Esophagus squamous epithelium (tissue), 5 donors: ENCODE measurements at places on chromosomes 2 and 18.

DNA sequence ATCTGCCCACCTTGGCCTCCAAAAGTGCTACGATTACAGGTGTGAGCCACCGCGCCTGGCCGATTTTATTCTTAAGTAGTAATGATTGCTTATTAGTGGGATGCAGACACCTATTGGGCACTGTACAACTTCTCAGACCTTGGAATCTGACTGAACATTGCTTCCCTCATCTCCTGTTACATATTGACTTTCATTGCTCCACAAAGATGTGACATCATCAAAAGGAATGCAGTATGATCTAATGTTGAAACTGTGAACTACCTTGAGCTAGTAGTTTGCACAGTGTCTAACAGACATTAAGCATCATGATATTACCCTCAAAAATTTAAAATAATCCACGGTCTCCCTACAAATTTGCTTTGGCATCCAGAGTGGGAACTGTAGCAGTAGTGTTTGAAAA, 109.8 kb upstream of the SIX2 start:
- DNase-seq: no peak

GRCh38 chr18:4908328-4908727, 288.7 kb downstream of the AKAIN1 start:
- DNase-seq: no peak

DNA sequence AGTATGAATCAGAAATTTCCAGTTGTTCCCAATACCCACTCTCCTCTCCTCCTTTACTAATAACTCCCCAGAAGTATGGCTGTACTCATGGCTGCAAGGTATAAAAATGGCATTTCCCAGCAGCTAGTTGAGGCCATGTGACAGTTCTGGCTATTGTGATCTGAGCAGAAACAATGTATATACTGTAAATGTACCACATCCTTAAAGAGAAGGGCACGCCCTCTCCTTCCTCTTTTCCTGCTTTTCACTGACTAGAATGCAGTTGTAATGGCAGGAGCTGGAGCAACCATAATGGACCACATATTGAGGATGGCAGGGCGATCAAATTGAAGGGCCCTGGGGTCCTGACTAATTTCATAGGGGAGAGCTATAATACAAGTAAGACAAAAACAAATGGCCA, 211.2 kb downstream of the TNS1 start:
- DNase-seq: no peak

DNA sequence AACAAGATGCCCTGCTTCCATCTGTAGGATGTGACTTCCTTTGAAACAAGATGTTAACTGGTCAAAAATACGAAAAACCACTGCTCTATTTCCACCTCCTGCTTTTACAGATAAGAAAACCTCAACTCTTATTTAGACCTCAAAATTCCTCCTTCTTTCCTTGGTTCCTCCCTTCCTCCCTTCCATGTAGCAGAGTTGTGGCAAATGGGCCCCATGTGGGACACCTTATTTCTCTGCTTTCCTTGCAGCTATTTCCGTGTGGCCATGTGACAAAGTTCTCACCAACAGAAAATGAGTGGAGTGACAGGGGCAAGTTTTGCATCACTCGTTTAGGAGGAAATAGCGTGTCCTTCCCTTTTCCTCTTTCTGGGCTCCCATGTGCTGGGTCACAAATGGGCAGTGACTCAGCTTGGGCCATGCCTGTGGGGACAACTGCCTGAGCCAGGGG, 69.4 kb upstream of the SMAD2 start:
- no peak for DNase-seq

GRCh38 chr2:156331572-156332283, 793 bp downstream of the NR4A2 start:
- DNase-seq: no peak

DNA sequence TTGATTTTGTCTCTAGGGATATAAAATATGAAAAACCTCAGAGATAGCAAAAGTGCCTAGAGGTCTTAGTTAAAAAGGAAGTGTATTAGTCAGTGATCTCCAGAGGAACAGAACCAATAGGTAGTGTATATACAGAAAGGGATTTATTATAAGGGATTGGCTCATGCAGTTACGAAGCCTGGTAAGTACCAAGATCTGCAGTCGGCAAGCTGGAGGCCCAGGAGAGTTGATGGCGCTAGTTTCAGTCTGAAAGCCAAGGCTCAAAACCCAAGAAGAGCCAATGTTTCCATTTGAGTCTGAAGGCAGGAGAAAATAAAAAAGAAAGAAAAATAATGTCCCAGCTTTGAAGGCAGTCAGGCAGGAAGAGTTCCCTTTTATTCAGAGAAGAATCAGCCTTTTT, 93.3 kb downstream of the COLEC12 start:
- DNase-seq: no peak

DNA sequence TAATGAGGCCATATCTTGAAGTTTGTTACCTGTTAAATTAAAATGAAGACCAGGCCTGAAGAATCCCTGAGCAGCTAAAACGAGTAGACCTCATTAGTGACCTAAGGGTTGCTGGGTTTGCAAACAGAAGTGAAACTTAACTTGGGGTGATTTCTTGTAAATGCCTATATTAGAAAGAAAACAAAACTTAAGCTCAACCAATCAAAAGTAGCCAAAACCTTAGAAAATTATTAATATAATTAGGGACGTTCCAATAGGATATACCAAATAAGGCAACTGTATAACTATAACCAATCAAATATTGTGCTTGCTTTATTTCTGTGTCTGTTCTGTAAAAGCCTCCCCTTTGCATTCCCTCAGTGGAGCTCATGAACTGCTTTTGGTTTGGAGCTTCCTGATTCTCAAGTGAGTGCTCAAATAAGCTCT, 137.9 kb upstream of the VRK2 start:
- no peak for DNase-seq

GRCh38 chr2:235091421-235091820, 139.6 kb downstream of the SH3BP4 start:
- no peak for DNase-seq

DNA sequence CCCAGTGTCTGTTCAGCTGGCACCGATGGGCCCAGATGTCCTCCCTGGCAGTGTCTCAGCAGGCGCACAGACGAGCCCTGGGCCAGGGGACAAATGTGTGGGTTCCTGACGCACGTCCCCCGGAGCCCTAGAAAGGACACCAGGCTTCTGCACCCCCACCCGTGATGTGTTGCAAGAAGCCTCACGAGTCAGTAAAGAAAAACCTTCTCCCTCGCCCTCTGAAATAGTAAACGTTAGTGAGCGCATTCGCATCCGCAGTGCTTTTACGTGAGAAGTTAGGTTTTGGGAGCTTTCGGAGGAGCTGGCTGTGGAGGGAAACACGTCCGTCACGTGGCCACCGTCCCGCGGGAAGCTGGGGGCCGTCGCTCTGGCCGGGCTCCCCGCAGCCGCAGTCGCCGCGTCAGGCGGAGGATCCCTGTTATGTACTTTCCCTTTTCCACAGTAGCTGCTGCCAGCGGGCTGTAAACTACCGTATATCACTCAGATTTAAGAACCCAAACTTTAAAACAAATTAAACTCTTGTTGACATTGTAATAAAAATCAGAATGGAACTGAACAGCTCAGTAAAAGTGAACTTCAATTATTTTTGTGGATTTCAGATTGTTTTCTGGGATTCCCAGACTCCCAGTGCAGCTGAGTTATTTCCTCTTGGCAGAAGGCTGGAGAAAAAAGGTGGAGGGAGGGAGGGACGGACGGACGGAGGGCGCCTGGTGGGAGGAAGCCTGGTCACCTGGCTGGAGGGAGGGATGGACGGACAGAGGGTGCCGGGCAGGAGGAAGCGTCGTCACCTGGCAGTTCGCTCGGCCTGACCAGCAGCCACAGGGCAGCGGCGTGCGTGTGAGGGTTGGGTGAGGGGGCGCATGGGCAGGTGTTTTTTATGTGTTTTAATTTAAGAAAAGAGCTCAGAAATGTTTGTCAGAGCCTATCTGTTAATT, 112.1 kb downstream of the NFATC1 start:
- no peak for DNase-seq

DNA sequence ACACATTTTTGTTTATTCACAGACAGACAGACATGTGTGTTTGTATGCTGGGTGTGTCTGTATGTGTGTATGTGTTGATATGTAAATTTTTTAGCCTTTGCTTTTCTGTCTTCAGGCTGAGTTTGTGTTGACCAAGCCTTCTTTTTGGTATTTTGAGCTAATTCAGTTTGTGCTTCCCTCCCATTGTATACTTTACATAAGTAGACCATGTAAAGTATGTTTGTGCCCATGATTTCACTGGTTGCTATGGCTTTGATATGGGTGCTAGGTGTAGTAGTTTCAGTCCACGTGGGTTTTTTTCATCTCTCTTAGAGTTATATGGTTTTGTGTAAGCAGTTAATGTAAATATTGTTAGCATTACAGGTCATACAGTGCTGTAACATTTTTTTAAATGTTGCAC, 129.4 kb upstream of the EPC2 start:
- DNase-seq: no peak

DNA sequence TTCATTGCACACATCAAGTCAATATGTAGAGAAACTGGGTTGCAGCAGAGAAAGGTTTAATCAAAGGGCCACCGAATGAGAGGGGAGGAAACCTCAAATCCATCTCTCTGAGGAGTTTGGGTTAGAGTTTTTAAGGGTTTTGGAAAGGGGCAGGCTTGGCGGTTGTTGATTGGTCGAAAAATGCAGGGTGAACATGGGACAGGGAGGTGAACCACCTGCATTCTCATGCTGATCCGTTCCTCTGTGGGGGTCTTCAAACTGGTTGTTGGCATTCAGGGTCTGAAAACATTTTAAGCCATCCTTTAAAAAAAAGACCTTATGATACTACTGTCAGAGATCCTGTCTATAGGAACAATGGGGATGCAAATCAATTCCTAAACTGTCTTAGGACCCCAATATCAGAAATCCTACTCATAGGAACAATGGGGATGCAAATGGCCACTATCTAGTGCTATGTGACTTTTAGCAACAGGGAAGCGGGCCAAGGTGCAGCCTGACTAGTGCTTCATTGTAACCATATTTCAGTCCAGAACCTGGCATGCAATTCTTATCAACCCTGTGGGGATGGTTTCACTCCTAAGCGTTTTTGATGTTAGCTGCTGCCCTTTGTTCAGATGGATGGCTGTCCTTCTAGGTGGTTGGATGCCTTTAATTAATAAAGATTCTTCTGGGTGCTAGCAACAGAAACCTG, 120.1 kb upstream of the MGAT5 start:
- no peak for DNase-seq

DNA sequence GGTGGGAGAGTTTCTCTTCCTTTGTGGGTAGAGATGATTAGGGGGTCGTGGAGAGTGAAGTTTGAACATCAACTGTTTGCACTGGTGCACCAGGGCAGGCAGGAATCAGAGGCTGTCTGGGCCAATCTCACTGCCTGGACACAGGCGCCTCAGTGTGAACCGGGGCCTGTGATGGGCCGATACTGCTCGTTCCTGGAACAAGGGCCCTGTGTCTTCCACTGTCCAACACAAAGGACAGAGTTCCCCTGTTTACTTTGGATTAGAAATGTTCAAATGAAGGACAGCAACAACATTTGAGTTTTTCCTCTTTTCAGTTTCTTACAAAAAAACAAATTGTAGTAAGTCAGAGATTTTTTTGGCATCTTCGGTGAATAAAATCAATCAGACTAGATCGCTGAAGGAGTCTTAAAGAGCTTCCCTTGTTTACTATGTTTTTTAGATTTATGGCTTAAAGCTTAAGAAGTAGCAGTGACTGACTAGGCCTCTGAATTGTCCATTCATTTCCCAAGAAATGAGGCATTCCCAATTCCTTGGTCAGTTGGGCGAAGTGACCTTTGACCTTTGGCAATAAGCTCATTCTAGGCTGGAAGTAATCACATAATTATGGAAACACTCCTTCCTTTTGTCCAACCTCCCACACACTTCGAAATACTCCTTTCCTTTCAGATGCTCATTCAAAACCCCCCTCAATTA, 11.6 kb upstream of the TGFA start:
- DNase-seq: no peak

DNA sequence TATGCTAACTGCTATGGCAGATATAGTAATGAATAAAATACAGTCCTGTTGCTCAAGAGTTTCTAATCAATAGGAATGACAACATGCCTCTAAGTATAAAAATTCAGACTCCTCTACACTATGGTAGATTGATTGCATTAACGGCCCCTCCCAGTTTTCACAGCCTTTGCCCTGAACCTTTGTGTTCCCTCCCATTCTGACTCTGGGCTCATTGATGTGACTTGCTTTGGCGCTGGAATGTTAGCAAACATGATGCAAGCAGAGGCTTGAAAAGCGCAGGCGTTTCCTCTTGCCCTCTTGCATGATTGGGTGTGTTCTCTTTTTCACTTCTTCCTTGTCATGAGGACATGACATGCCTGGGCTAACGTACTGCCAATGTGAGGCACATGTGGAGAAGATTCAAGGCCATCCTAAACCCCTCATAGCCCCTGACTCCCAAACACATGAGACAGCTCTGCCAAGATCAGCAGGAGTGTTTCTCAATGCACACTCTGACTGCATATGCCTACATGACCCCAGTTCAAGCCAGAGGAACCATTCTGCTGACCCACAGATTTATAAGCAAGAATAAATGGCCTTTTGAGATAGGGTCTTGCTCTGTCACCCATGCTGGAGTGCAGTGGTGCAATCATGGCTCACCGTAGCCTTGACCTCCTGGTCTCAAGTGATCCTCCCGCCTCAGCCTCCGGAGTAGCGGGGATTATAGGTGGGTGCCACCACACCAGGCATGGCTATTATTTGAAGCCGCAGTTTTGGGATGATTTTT, 49.7 kb upstream of the CD28 start:
- DNase-seq: peak; percentile 27

DNA sequence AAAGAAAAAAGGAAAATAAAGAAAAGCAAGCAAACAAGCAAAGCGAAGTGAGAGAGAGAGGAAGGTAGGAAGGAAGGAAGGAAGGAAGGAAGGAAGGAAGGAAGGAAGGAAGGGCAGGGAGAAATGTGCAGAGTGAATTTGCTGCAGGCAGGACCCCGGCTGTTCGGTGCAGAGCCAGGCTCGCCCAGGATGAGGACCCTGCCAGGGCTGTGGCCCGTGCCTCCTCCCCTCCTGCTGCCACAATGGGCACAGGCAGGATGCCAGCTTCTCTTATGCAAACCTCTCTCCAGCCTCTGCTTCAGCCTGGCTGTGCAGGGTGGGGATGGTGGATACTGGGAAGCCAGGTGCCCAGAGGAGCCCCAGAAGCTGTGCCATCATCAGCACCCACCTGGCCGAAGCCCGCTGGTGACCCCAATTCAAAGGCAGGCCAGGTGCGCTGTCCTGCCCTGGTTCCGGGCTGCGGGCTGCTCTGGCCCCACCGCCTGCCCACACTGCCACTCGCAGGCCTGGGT, 3.2 kb downstream of the GPR17 start:
- no peak for DNase-seq

- no peak for DNase-seq
Observed at GRCh38 chr18:31217038-31217849, 54.6 kb upstream of the DSC1 start.
